ENCODE measurements at places on chromosomes 2 and 18.

GRCh38 chr2:31018280-31018679 lies 120.0 kb downstream of the GALNT14 start:
- no peak for DNase-seq

DNA sequence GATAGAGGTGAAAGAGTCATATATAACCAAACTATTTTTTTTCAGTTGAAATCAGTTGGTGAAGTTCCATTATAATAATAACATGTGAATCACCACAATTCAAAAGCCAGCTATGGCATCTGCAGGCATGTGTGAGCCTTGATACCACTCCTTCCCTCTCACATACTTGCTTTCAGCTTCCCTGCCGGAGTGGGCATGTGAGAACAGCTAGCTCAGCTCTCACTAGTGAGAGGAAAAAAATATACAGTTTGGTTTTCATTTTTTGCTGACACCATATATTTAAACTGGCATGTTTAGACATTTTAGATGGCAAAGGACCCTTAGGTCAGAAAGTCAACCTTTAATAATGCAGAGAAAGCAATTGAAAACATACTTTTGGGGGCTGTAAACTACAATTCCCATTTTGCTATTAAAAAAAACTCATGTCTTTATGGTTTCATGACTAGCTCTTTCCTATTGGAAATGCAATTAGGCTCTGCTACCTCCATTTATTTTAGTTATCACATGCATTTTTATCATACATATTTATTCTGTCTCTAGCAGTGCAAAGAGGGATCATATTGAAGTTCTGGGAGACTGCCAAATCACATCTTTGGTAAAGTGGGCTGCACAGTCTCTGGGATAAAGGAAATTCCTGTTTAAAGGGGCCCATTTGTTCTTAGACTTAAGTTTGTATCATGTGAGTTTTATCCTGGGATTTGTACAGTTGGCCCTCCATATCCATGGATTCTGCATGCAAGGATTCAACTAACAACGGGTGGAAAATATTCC lies 33.2 kb upstream of the SLC40A1 start:
- DNase-seq, result no peak

DNA sequence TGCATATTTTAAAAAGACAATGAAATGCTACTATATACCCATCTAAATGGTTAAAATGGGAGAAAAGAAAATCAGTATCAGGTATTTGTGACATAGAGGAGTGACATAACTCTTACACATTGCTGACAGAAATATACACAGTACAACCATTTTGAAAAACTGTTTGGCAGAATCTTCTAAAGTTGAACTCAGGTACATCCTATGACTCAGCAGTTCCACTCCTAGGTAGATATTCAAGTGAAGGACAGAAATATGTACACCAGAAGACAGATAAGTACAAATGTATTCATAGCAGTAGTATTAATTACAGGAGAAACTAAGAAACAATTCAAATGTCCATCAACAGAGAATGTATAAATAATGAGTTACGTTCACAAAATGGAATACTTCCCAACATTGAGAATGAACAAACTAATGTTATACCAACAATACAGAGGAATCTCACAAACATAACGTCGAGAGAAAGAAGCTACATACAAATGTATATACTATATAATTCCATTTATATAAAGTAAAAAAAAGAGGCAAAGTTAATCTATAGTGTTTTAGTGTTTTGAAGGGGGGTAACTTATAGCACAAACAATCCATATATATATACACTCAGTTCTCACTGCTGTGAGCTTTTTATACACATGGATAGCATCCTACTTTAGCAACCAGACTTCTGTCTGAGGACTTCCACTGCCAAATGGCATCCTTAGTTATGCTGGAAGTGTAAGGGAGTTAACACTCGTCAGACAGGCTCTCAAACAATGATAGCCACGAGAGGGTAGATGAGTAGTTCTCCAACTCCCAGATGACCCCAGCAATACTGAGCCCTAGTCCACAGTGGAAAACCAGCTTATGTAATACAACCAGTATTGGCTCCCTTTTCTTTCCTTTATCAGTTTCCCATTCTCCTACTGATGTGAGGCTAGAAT lies 172.5 kb downstream of the NBAS start:
- no peak for DNase-seq

DNA sequence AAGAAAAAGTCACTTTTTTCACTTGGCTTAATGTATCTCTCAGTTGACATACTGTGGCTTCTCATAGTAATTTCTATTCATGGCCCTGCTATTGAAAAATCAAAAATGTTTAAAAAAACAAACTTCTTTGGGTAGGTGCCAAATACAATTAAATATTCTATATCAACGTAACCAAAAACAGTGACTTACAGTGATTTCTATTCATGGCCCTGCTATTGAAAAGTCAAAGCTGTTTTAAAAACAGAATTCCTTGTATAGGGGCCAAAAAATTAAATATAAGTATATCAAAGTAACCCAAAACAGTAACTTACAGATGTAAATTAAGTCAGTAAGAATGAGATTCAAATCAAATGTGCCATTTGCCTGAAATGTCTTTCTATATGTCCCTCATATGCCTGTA lies 31.4 kb upstream of the CD302 start:
- DNase-seq, result no peak

- DNase-seq, result no peak
Observed at GRCh38 chr2:170019060-170019805, 158.7 kb upstream of the MYO3B start.

- DNase-seq, result no peak
Observed at GRCh38 chr2:40369267-40370006, 82.5 kb downstream of the SLC8A1 start.

GRCh38 chr2:64914735-64915509 lies 74.3 kb upstream of the SLC1A4 start:
- no peak for DNase-seq

DNA sequence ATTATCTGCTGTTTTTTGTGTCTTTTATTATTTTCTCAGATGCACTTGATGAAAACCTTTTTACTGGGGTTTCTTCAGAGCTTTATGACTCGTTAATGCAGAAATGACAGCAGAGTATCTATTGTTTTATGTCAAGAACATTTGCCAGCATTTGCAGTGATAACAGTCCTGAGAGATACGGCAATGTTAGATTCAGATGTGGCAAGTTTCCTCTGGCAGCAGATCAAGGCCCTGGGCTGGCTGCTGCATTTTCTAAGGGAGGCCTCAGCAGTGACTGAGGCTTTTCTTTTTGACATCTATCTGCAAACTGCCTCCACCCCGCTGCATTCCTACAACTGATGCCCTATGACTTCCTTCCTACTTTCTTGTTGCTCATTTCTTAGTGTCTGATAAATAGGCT lies 40.2 kb downstream of the EFEMP1 start:
- DNase-seq, result no peak

DNA sequence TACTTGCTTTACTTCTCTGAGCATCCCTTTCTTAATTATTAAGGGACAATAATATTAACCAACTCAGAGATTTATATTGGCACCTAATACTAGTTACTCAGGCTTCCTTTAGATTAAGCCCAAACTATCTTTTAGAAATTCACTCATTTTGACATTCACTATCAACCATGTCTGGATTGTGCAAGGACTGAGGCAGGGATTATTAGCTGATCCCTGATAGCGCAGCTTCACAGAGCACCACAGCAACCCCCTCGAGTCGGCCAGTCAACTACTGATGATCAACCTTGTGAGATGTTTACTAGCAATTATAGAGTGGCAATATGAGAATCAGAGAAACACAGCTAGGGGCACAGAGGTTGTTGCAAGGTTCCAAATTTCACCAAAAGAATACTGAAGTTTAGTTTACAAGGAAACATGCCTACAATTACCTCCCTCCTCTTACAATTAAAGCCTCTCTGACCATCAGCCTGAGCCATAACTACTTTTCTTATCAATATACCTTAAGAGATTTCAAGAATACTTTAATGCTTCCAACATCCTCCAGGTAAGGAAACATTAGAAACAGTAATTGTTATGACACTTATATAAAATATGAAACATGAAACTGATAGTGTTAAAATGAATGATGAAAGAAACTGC lies 191.6 kb downstream of the TCF4 start:
- no peak for DNase-seq

- no peak for DNase-seq
Observed at GRCh38 chr2:50419778-50420177, 612.2 kb downstream of the NRXN1 start.

GRCh38 chr18:7524786-7525185 lies 42.3 kb upstream of the PTPRM start:
- DNase-seq, result no peak

DNA sequence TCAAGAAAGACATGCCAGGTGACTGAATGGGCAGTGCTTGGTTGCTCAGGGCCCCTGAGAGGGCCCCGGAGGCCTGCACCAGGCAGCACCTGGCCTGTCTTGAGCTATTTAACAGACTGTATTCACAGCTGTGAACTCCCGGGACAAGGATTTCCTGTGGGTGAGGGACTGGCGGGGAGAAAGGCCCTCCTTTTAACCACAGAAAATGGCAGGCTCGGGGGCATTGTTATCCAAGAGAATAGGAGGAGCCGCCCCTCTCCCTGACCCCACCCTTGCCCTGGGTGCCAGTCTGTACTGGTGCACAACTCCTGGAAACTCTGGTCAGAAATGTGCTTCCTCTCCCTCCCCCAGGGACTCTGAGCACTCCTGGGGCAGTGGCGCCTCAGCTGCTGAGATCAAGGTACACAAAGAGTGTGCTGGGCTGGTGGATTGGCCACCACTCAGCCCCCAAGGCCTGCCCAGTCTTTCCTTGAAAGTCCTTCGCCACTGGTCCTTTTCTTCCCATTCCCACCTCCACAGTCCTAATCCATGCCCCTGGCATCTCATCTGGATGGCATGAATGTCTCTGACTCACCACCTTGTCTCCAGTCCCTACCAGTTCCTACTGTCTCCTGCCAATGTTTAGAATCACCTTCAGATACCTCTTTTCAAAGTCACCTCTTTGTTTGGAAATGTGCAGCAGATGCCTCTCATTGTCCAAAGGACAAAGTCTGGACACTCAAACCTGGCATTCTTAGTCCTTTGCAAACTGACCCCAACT lies 19.6 kb upstream of the EPAS1 start:
- no peak for DNase-seq

DNA sequence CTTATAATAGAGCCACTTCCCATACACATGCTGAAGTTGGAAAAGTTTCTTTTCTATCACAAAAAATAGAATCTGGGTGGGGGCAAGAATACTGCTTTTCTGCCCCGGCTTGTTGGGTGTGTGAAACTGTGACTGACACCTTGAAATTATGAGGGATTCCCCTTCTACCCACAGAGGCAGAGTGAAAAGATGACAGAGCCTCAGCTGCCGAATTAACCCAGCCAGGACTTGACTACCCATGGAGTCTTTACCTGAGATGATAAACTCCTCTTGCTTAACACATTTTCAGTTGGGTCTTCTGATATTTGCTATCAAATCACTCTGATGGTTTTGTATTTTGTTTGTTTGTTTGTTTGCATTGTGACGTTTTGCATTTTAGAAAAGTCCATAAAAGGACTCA lies 66.0 kb upstream of the PMAIP1 start:
- DNase-seq, result peak; percentile 10

GRCh38 chr2:191025135-191025534 lies 11.2 kb upstream of the STAT1 start:
- DNase-seq, result no peak

DNA sequence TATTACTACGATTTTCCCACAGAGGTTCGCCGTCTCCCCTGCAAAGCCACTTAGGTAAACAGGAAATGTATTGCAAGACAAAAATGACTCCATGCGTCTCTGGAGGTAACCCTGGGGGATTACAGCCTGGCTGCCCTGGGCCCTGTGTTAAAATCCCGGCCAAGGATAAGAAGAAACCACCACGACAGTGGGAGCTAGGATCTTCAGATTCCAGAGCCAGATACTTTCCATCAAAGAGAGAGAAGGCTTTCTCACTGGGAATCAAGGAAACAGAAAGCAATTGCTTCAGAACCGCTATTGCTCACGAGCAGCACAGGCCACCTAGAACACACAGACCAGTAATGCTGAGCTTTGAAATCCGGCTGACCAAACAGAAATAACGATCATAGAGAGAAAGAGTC lies 97.9 kb upstream of the ZNF516 start:
- no peak for DNase-seq

GRCh38 chr2:35821675-35822074 lies 533.9 kb upstream of the CRIM1 start:
- DNase-seq, result no peak

GRCh38 chr18:7923105-7923504 lies 356.0 kb downstream of the PTPRM start:
- no peak for DNase-seq

DNA sequence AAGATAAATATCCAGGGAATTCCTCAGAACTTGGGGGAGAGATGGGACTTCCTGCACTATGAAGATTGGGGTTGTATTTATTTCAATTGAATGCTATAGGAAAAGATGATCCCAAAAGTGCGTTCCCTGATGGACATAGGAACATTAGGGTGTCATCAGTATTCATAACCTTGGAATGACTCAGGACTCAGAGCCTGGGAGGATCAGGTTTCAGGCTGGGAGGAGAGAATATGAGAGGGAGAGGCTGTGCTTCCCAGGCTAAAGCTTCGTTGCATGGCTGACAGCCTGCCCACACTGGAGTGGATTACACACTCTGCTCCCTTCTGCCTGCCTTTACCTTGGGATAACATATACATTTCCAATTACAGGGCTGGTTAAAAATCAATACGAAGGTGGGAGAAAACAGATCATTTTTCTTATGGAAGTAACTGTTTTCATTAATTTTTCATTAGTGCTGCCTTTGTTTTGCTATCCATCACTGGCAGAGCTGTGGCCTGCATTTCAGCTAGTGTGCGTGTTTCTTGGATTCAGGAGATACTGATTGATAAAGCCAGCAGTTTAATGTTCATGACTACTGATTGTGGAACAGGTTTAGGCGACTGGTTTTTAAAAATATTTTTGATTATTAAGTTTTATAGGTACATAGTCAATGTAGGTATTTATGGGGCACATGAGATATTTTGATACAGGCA lies 118.7 kb downstream of the KCTD1 start:
- no peak for DNase-seq

- no peak for DNase-seq
Observed at GRCh38 chr2:150672311-150672710, 184.8 kb upstream of the RND3 start.

DNA sequence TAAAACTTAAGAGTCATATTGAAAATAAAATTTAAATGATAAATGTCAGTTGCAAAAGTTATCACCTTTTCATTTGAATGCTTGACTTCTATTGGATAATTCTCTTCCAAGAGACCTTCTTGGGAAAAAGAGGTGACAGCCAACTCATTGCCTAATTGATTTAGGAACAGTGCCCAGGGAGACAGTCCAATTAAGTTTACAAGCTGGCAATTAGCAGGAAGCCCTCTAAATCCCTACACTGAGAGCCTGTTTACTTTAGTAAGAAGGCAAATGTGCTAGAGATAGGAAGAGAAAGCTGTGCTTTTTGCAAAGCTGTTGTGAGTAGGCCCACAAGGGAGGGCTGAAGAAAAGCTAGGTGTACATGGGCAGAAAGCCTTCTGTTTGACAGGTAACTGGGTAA lies 189.1 kb downstream of the WDPCP start:
- no peak for DNase-seq

- DNase-seq, result no peak
Observed at GRCh38 chr2:8623576-8623957, 58.3 kb upstream of the ID2 start.

GRCh38 chr2:96265349-96265839 lies 403 bp downstream of the TMEM127 start:
- DNase-seq, result peak; percentile 47

GRCh38 chr2:238483656-238484055 lies 56.9 kb downstream of the ASB1 start:
- no peak for DNase-seq

Measured in stimulated activated CD4-positive, alpha-beta T cell treated with anti-CD3 and anti-CD28 coated beads, Interleukin-15, amount 100 ng/mL, for 24 hours (primary cell).